ENCODE measurements at places on chromosomes 12 and 14.

DNA sequence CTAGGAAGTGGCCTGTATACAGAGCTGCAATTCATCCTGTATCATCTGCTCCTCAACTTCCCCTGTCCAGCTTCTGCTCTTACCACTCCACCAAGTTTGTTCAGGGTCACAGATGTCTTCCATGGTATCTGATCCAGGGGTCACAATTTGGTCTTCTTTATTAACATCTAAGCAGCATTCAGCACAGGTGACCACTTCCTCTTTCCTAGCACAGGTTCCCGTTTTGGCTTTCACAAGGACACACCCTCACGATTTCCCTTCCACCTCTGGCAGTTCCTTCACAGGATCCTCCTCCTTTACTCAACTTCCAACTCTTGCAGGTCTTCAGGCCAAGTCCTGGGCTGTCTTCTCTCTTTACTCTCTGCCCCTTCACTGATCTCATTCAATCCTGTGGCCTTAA, 93.6 kb downstream of the TTC7B start:
- DNase-seq: no peak

- no peak for DNase-seq
Observed at GRCh38 chr14:99604766-99605298, 825 bp upstream of the CCDC85C start.

GRCh38 chr14:90968025-90968424, 92.4 kb downstream of the RPS6KA5 start:
- no peak for DNase-seq

DNA sequence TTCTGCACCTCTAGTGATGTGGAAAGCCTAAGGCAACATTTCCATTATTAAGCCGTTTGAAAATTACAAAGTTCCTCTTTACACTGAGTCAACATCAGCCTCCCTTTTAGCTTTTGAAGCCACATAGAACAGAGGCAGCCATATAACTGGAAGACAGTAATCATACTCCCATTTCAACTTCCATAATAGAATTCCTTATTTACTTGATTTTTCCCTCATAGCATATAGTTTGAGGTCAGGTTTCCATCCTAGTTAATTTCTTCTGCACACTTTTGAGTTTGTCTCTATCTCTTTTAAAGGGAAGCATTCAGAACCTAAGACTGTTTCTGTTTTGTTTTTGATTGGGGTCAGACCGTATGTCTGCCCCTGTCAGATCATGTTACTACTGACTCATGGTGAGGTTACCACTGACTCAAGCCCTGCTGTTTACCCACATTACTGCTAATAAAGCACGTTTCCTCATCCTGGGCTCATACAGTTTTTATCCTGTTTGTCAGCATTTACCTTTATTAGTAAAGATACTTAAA, 161.0 kb downstream of the SLC38A4 start:
- DNase-seq: peak; percentile 84

- DNase-seq: no peak
Observed at GRCh38 chr12:105596731-105597130, 266.2 kb downstream of the C12orf75 start.

- no peak for DNase-seq
Observed at GRCh38 chr12:84497819-84498218, 414.8 kb downstream of the SLC6A15 start.

DNA sequence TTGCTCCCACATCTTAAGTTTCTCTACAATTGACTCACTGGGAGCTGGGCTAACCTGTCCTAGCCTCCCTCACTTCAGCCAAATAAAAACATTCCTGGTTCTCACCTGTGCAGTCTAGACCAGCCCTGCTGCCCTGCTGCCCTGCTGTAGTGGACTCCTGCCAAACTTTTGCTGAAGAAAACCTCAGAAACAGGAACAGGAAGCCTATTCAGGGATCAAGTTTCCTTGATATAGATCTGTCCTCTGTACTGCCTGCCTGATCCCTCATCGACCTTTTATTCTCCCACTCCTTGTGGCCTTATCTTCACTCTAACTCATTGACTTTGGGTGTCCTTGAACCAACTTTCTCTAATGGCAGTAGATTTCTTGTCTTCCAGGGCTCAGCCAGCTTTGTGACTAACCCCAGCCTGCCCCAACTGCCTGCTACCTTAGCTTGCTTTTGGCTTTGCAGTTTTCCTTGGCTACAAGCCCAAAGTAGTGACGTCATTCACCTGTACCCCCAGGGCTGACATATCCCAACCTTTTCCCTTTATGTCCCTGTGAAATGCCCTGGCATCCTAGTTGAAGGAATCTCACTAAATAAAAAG, 234.8 kb downstream of the DUSP6 start:
- no peak for DNase-seq

- peak; percentile 67 for DNase-seq
Observed at GRCh38 chr12:6943722-6944380, at the start of the genes C12orf57 and RNU7-1. TSS of gene C12orf57 (plus strand) at chr12:6944022. CDS start at chr12:6944122, 100 bp downstream. TSS of gene RNU7-1 (plus strand) at chr12:6943816.

DNA sequence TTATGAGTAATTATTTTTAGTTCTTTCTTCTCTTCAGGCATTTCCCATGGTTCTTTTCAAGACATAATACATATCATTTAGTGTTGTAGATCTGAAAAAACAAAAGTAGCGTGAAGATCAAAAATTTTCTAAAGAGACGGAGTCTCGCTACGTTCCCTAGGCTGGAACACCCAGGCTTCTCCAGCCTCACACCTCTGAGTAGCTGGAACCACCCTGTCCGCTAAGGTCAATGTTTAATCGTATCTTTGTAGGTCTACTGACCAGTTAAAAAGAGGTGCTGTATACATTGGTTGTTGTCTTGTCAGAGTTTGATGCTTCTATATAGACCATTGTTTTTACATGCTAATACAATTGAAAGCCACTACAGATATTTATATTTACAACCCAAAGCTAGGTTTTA, 1.3 kb upstream of the HIF1A start:
- no peak for DNase-seq

GRCh38 chr14:33806905-33807304, 144.0 kb downstream of the EGLN3 start:
- no peak for DNase-seq

- DNase-seq: no peak
Observed at GRCh38 chr12:19263672-19264071, 134.1 kb downstream of the PLEKHA5 start.

- peak; percentile 0 for DNase-seq
Observed at GRCh38 chr12:78494911-78495310, 369.7 kb upstream of the SYT1 start.

DNA sequence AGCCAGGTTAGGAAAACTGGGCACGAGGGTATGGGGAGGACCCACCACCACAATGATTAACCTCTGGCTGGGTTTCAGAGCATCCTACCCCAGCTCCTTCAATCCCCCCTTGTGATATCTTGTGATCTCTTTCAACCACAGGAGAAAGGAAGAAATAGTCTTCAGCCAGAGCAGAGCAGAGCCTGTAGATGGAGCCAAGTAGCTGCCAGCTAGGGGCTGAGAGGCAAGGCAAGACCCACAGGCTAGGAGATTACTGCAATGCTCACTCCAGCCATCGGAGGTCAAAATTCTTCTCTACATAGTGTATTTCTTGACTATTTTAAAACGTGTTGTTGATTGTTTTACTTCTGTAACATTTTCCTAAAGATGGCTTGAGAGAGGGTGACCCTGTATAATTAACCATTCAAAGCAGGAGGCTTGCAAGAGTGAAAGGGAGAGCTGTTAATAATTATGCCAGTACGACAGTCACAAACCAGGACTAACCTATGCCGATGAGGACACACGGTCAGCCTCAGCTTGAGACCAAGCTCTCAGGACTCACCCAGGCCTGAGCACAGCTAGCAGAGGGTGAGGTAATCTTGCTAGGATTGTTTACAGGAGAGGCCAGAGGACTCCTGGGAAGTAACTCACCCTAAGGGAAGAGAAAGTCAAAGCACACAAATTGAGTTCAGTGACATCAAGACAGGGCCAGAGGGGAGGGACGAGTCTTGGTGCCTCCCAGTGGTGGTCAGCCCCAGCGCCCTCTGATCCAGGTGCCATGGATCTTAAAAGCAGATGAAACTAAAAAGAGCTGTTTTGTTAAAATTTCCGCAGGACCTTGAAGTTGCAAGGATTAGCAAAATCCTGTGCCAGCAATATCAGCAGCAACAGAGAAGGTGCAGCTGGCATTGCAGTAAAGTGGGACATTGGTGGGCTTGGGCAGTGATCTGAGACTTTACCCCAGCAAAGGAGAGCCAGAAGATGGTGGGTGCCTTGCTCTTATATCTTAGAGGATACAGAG, 29.8 kb upstream of the CDKN3 start:
- DNase-seq: peak; percentile 31

GRCh38 chr12:118326991-118327390, 45.7 kb downstream of the TAOK3 start:
- DNase-seq: no peak

DNA sequence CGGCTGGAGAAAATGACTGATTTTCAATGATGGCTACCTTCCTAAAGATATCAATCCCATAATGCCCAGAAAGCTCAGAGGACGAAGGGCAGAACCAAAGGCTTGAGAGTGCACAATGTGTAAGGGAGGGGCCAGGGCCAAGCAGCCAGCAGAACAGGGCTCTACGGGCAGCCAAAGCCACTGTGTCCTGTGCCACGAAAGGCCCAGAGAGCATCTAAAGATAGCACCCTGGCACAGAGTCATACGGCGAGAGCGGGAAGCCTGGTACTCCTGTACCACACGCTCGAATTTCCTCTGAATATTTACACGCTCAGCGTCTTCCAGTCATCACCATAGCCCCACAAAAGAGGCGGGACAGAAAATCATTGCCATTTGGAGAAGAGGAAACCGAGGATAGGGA, 39.5 kb downstream of the PRMT8 start:
- DNase-seq: no peak

DNA sequence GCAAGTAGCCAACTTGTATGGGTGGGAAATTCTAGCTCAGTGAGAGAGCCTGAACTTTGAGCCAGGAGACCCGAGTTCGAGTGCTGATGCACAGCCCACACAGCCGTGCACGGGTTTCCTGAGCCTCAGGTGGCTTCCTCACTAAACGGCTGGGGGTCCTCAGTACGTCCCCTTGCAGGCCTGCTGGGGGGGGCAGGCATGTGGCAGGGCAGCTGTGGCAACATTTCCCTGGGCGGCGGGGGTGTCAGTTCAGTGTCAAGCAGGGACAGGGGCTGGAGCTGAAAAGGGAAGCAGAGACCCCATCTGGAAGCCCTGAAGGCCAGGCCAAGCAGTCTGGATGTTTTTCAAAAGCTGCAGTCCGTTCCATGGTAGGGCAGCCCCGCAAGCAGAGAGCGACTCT, 14.6 kb upstream of the DIO3 start:
- DNase-seq: no peak

GRCh38 chr12:113170926-113171325, 14.4 kb downstream of the DDX54 start:
- no peak for DNase-seq

GRCh38 chr12:58034311-58034710, 92.9 kb downstream of the ATP23 start:
- no peak for DNase-seq

GRCh38 chr14:81784084-81784483, 250.4 kb upstream of the SEL1L start:
- no peak for DNase-seq

- no peak for DNase-seq
Observed at GRCh38 chr12:68479261-68479895, 131.3 kb upstream of the RAP1B start.

DNA sequence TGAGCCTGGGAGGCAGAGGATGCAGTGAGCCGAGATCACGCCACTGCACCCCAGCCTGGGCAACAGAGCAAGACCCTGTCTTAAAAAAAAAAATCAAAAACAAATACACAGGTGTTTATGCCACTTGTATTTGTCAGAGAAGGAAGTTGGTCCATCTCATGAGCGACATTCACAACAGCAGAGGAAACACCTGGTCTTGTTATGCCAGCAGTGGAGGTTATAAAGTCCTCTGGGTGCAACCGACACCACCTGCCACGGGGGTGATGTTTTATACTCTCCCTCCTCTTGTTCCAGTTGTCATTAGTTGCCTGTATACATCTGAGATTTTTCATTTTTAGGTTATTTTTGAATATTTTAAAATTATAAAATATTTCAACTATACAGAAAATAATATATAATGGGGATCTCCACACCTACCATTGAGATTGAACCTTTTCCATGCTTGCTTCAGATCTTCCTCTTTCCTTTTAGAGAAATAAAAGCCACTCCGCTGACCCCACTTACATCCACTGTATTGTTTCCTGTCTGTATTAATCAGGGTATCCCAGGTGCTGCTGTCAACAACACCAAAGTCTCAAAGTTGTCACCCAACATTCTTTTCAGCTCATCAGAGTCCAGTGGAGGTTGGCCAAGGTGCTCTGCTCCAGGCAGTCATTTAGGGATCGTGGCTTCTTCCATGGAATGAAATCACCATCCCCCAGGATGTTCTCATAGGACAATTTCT, 65.1 kb downstream of the RNFT2 start:
- no peak for DNase-seq

GRCh38 chr12:3226264-3226663, 149.1 kb downstream of the TSPAN9 start:
- DNase-seq: no peak

DNA sequence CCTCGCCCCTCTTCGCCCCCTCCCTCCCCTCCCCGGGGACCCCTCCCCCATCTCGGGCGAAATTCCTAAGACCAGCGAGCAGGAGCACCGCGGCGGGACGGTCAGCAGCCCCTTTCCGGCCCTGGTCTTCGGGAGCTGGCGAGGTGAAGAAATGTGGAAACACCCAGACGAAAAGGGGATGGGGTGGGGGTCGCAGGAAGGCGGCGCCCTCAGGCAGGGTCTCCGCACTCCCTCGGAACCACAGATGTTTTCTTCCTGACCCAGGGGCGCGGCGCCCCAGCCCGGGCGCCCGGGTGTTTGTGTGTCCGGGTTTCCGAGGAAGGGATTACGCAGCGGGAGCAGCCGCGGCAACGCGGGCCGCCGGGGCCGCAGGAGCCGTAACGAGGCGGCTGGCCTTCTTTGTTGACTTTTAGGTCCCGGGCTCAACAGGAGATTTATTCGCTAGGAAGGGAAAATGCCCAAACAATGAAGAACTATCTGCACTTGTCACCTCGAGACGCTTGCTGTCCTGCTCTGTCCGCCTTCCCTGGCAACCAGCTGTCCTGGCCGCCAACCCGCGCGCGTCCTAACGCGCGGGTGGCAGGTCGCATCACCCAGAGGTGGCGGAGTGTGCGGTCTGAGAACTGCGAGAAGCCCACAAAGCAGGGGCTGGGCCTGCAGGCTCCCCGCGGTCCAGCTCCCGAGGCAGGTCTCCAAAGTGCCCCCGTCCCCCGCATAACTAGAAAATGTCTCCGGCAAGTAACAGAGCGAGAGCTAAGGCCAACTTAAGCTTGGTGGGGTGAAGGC, 7.0 kb downstream of the FOXA1 start:
- no peak for DNase-seq

- peak; percentile 17 for DNase-seq
Observed at GRCh38 chr12:14193639-14194038, 171.8 kb upstream of the ATF7IP start.

DNA sequence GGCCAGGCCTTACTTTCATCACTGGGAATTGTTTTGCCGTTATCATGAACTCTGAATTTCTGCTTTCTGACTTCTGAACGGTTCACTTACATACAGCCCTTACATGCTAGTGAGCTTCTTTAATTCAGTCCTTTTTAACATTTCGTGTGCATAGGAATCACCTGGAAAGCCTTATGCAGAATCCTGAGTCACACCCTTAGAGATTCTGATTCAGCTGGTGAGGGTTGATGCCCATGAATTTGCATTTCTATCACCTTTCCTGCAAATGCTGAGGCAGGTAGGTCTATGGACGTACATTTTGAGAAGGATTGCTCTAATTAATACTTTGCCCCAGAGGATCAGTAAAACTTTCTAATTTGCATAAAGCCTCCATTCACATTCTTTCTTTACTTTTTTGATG, 44.0 kb downstream of the PPHLN1 start:
- no peak for DNase-seq
